ENCODE measurements at places on chromosomes 2 and 18.

GRCh38 chr18:66196805-66197204, 407.1 kb downstream of the CDH19 start:
- no peak overlapping the region for H3K4me3 ChIP-seq
- no peaks in the 10 kb centered on the region for H3K27me3 ChIP-seq
- H3K36me3 ChIP-seq: no peaks in the 10 kb centered on the region
- no peaks in the 10 kb centered on the region for H3K4me1 ChIP-seq

DNA sequence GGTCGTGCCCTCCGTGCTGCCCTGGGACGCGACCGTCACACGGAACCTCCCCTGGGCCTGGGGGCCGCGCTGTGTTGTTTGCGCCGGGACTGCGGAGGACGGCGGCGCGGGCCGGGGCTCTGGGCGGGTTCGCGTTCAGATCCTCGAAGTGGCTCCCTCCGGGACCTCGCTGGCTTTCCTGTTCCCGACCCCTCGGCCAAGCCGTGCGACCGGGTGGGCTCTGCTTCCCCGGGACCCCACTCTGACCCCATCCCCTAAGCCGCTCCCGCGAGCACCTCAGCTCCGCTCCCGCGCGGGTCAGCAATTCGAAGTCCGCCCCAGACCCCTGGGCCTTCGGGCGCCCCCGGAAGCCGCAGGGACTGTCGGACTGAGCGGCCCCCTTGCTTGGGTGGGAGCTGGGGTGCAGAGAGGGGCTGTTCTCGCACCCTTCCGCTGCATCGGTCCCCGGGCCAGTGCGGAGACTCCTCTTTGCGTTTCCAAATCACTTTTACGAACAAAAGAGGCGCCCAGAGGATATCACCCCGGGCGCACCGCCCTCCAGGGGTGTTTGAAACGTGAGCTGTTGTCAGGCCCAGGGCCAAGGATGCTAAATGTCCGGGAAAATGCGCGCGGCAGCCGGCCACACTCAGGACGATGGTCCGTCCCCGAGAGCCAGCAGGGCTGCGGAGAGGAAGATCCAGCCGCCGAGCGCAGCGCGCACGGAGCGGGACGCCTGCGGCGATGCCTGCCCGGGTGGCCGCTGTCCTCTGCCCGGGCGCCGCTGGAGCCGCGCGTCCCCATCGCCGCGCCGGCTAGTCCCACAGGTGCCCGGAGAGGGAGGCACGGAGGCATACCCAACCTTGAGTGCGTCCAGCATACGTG, 73.5 kb downstream of the ZCCHC2 start:
- H3K4me1 ChIP-seq: no peaks in the 10 kb centered on the region
- H3K27me3 ChIP-seq: peaks cover 47% of the 10 kb centered on the region
- H3K27ac ChIP-seq: no peak overlapping the region
- H3K4me3 ChIP-seq: peak overlapping the region; percentile 67

- peaks cover 8% of the 10 kb centered on the region for H3K27me3 ChIP-seq
- no peaks in the 10 kb centered on the region for H3K36me3 ChIP-seq
Measured at GRCh38 chr18:46917803-46918600, 600 bp downstream of the KATNAL2 start.

- no peak for DNase-seq
- H3K4me3 ChIP-seq: no peak overlapping the region
- H3K27me3 ChIP-seq: no peaks in the 10 kb centered on the region
- peak overlapping the region; percentile 94 for H3K27ac ChIP-seq
- peaks cover 45% of the 10 kb centered on the region for H3K4me1 ChIP-seq
- peaks cover 15% of the 10 kb centered on the region for H3K36me3 ChIP-seq
Measured at GRCh38 chr18:76392349-76392748, 102.7 kb downstream of the ZNF516 start.

DNA sequence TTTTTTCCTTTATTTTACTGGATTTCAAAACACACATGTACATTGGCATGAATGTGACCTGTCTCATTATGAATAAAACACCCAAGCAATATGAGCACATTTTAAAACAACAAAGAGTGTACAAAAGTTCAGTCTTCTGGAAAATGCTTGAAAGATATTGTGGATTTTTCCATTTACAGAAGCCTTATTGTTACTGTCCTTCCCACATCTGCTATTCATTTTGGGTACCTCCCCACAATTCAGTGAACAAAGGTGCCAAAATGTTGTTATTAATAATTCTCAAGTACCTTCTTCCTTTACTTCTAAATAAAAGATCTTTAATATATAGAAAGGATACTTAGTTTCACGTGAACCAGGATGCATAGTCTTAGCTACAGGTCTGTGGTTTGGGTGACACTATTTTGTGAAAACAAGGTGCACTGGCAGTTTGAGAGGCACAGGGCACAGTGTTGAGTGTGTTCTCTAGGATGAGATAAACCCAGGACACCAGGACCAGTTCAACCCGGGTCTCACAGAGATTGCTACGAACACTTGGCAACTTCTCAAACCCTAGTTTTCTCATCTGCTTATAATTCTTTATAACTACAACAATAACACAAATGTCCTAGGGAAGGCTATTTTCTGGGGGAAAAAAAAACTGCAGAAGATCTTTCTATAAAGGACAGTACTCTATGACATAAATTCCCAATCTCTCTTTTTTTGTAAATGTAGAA, 84.5 kb upstream of the GALNT5 start:
- H3K36me3 ChIP-seq: no peaks in the 10 kb centered on the region
- DNase-seq: no peak
- H3K27ac ChIP-seq: no peak overlapping the region
- no peak overlapping the region for H3K4me3 ChIP-seq
- H3K27me3 ChIP-seq: no peaks in the 10 kb centered on the region
- no peaks in the 10 kb centered on the region for H3K4me1 ChIP-seq

DNA sequence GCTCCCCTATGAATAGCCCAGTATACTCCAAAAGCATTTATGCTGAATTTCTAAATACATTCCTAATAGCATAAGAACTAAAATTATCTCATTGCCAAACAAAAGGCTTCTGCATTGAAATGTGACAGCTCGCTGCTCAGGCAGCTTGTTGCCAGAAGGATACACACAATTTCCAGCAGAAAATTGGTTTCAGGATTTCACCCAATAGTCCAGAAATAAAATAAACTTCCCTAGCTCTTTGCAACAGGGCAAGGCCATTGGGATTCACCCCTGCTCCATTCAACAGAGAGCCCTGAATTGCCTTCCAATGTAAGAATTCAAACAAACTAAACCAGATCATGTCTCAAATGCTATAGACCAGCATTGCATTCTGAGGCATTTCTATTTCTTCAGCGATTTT, 70.7 kb downstream of the RBM43 start:
- H3K27ac ChIP-seq: no peak overlapping the region
- no peak for DNase-seq
- no peaks in the 10 kb centered on the region for H3K27me3 ChIP-seq
- no peaks in the 10 kb centered on the region for H3K4me1 ChIP-seq

GRCh38 chr2:47269316-47270232, 114.5 kb upstream of the STPG4 start:
- no peak overlapping the region for H3K4me3 ChIP-seq
- H3K27me3 ChIP-seq: peaks cover 8% of the 10 kb centered on the region
- DNase-seq: no peak
- peaks cover 20% of the 10 kb centered on the region for H3K4me1 ChIP-seq

- H3K4me3 ChIP-seq: no peak overlapping the region
- H3K4me1 ChIP-seq: no peaks in the 10 kb centered on the region
- no peaks in the 10 kb centered on the region for H3K36me3 ChIP-seq
- no peaks in the 10 kb centered on the region for H3K27me3 ChIP-seq
- no peak for DNase-seq
Measured at GRCh38 chr18:48680339-48681250, 141.8 kb downstream of the CTIF start.

GRCh38 chr2:48316753-48317750, 212.9 kb upstream of the STON1 start:
- peaks cover 5% of the 10 kb centered on the region for H3K4me1 ChIP-seq
- H3K36me3 ChIP-seq: peaks cover 1% of the 10 kb centered on the region
- H3K27ac ChIP-seq: no peak overlapping the region
- DNase-seq: no peak

DNA sequence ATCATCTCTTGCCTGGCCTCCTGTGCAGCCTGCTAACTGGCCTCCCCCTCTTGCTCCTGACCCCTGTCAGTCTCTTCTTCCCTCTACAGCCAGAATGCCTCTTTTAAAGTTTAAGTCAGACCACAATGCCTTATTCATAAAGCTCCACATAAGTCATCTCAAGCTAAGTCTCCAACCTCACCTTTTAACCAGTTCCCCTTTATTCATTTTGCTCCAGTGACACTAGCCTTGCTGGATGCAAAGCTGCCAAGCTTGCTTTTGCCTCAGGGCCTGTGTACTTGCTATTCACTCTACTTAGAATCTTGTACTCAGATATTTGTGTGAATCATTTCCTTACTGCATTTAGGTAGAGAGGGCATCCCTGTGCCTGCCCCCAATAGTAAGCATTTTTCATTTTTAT, 180.9 kb downstream of the PDE1A start:
- no peaks in the 10 kb centered on the region for H3K4me1 ChIP-seq
- no peaks in the 10 kb centered on the region for H3K27me3 ChIP-seq
- DNase-seq: no peak
- H3K27ac ChIP-seq: no peak overlapping the region
- no peak overlapping the region for H3K4me3 ChIP-seq

GRCh38 chr2:126664234-126664633, 8.3 kb downstream of the GYPC start:
- no peaks in the 10 kb centered on the region for H3K27me3 ChIP-seq
- no peaks in the 10 kb centered on the region for H3K36me3 ChIP-seq
- H3K27ac ChIP-seq: no peak overlapping the region
- DNase-seq: no peak
- H3K4me3 ChIP-seq: no peak overlapping the region
